ENCODE measurements at places on chromosomes 4 and X.

GRCh38 chr4:123972031-123972430, 575.4 kb downstream of the SPRY1 start:
- DNase-seq = no peak

DNA sequence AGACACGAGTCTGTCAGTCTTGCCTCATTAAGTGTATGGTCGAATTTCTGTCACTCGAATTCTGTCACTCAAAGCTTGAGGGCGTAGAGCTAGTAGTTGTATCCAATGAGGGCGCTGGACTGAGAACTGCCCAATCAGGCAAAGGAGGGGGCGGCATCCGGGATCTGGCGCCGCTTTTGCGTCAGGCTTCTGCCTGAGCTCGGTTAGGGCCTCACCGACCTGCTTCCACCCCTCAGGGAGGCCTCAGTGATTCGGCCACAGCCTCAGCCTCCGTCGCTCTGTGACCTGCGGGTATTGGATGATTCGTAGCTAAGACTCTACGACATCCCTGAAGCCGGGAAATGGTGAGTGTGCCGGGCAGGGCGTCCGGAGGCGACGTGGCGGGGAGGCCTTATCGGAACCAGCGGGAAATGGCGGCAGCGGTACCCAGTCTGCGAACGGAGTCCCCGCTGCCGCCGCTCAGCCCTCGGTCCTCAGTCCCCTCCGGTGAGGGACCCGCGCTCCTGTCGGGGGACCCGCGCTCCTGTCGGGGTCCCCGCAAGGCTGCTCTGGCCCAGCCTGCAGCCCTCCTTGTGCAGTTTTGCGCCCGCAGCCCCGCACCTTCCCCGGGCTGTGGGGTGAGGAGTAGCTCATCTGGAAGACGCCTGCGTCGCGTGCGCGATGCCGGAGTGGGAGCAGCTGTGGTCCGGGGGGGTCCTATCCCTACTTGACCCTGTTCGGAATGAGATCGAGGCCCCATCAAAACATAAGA, 88.3 kb downstream of the ZNF718 start:
- no peak for DNase-seq

GRCh38 chr4:184808713-184809050, 17.1 kb downstream of the ACSL1 start:
- no peak for DNase-seq

GRCh38 chr4:66297703-66298102, 627.4 kb upstream of the EPHA5 start:
- DNase-seq = no peak

DNA sequence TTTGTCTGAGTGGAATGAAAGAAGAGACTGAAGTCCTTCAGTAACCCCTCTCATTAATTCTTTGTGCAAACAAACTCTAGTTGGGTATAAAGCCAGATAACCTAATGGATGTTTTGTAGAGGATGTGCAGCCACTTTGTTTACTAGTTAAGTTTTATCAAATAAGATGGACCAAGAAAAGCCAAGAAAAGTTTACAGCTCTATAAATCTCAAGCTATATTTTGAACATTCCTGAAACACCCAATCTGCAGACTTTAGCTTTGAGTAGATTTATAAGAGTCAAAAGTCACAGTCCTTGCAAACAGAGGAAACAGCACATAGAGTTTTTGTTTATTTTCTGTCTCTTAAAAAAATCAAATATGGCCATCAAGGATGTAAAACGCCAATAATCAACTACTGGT, 452.9 kb downstream of the SPRY1 start:
- DNase-seq = no peak

DNA sequence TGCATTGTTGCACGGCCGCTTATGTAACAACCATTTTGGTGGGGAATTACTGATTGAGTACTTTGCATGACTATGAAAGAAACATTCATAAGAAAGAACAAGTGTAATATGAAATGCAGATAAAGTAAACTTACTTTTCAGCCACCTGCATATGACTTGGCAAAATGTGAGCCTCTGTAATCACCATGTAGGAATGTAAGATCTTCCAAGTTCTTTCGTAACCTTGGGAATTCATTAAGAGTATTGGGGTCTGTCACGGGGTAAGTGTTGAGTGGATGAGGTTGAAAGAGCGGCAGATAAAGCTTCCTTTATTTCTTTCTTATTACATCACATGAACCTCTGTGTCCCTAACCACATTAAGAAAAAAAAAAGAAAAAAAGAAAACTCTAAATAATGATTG, 348.5 kb upstream of the NR3C2 start:
- peak; percentile 88 for DNase-seq

- no peak for DNase-seq
Measured at GRCh38 chr4:5618051-5618960, 90.1 kb downstream of the EVC2 start.

GRCh38 chr4:15144249-15144966, 142.1 kb downstream of the CPEB2 start:
- no peak for DNase-seq

- DNase-seq = no peak
Measured at GRCh38 chr4:173446416-173446815, 47.5 kb upstream of the SCRG1 start.

GRCh38 chrX:101958139-101958538, 26.3 kb upstream of the ZMAT1 start:
- no peak for DNase-seq

- peak; percentile 79 for DNase-seq
Measured at GRCh38 chr4:142095886-142096605, 459.7 kb downstream of the IL15 start.

Data from Caki2 (cell line).